Inflammatory macrophage treated with lipopolysaccharide for 4 hours (primary cell): ENCODE measurements at places on chromosomes 7 and 10.

DNA sequence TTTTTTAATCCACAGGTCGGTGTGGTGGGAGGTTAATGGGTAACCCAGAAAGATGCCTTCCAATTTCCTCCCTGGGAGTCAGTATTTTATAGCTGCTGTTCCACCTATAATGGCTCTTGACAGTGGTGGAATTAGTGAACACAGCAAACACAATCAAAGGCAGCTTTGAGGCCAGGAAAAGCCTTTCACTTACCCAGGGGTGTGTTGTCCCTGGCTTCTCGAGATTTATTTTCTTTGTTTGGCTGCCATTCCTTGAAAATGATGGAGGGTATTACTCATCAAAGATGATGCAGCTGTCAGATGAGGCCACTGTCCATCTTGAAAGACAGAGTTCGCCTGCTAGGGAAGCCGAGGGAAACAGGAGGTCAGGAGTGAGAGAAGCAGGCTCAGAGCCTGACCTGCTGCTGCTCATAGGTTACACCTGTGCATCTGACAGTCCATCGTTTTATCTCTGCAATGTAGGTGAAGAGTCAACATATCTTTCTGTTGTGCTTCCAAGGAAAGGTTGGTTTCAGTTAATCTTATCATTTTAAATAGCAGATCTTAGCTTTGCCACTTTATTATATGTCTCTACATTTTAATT lies 221.6 kb downstream of the XPNPEP1 start:
- no peak for DNase-seq

GRCh38 chr10:49090189-49090575 lies 25.1 kb downstream of the VSTM4 start:
- no peak for DNase-seq

GRCh38 chr7:136078630-136079029 lies 101.5 kb upstream of the MTPN start:
- DNase-seq: no peak

GRCh38 chr10:33352615-33353014 lies 18.1 kb upstream of the NRP1 start:
- no peak for DNase-seq

DNA sequence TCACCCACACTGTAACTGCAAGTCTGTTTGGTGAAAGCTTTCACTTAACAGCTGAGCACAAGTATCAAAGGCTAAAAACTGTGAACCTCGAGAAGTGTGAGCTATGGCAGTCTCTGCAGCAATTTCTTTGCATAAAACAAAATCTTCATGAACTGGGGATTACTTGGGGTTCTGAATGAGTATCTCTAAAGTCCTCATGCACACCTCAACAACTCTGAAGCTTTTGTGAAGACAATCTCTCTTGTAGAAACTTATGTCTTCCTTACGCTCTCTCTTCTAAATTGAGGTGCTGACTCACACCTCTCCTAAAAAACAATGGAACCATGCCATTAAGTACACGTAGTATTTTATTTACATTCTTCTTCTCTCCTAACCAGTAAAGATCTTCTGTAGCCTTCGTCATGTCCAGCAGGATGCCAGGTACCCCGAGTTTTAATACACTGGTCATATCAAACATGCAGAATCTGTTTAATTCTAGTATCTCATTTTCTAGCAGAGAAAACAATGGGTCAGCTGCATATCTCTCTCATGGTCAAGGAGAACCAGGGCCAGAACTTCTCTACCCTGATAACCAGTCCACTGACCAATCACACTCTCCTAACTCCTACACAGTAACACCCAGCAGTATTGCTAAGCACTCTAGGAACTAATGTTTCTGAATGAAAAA lies 76.9 kb downstream of the UBE2H start:
- DNase-seq: no peak
